ENCODE measurements at places on chromosomes 5 and 9.

DNA sequence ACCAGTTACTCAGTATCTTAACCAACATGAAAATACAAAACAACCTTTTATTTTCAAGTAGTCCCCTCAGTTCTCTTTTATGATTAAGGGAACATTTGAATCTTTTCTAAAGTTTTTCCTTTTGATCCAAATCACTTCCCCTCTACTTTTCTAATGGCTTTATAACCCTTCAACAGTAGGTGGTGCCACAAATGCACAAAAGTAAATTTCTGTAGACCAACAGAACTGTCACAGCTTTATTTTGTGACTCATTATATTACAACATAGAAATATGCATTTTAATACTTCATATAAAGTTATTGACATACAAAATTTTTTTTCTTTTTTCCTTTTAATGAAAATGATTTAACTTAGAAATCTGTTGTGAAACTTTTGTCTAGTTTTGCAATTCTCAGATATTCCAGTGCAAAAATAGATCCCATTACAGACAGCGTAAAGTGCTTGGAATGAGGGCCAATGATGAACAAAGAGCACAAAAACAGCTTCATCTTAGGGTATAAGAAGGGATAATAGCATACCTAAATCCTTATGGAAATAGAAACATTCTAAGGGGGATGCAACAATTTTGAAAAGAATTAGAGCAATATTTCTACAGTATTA, 17.0 kb downstream of the NIPSNAP3B start:
- DNase-seq = no peak

DNA sequence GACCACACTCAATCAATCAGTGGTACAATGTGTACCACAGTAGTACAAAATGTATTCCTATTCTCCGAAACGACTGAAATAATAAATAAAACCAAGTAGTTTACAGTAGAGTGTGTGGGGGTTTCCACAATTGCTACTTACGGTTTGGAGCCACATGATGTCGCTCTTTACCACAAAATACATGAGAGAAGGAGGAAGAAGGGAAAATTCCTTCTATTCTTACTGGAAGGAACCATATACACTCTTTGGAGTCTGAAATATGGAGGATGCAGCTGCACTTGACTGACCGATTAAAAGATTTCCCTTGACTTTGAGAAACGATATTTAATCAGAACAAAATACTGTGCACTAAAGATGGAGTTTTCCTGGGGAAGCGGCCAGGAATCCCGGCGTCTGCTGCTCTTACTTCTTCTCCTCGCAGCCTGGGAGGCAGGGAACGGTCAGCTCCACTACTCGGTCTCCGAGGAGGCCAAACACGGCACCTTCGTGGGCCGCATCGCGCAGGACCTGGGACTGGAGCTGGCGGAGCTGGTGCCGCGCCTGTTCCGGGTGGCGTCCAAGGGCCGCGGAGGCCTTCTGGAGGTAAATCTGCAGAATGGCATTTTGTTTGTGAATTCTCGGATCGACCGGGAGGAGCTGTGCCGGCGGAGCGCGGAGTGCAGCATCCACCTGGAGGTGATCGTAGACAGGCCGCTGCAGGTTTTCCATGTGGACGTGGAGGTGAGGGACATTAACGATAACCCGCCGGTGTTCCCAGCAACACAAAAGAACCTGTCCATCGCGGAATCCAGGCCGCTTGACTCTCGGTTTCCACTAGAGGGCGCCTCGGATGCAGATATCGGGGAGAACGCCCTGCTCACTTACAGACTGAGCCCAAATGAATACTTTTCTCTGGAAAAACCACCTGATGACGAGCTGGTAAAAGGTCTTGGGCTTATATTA, at the start of gene PCDHA4:
Gene PCDHA4 (plus strand): TSS at position 235 of the 942 bp plus-strand sequence.
- no peak for DNase-seq

DNA sequence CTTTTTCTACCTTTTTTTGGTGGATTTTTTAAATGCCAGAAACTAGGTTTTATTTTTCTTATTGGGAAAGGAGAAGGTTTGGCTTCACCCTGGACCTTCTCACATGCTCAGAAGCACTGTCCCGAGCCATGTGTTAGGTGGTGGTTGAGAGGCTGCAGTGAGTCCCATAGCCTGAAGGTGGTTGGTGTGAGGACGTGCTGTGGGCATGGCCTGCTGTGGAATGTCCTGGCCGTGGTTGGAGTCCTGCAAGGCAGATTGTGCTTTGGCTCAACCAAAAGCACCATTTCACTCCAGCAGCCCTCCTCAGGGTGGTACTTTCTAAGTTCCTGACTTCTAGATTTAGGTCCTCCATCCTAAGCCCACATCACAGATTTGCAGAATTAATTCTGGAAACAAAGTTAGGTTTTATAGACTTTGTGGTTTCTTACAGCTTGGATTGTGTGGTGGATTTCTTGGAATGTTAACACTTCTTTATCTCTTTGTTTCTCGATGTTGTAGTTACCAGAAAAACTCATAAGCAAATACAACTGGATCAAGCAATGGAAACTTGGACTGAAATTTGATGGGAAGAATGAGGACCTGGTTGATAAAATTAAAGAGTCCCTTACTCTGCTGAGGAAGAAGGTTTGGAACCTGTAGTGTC, 22.6 kb downstream of the OTULIN start:
- no peak for DNase-seq

DNA sequence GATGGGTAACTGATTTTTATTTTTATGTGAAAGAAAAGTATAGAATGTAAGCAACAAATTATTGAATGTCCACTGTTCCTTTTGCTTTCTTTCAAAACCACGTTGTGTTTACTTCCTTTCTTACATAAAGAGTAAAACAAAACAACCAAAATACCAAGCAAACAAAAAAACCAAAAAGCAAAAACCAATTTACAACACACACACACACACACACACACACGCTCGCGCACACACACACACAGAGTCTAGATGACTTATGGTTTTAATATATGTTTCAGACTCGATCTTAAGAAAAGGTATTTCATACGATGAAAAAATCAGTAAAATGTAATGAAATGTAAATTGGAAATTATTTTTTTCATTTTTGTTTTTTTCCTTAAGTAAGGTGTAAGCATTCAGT, 80.3 kb downstream of the ADGRV1 start:
- no peak for DNase-seq

DNA sequence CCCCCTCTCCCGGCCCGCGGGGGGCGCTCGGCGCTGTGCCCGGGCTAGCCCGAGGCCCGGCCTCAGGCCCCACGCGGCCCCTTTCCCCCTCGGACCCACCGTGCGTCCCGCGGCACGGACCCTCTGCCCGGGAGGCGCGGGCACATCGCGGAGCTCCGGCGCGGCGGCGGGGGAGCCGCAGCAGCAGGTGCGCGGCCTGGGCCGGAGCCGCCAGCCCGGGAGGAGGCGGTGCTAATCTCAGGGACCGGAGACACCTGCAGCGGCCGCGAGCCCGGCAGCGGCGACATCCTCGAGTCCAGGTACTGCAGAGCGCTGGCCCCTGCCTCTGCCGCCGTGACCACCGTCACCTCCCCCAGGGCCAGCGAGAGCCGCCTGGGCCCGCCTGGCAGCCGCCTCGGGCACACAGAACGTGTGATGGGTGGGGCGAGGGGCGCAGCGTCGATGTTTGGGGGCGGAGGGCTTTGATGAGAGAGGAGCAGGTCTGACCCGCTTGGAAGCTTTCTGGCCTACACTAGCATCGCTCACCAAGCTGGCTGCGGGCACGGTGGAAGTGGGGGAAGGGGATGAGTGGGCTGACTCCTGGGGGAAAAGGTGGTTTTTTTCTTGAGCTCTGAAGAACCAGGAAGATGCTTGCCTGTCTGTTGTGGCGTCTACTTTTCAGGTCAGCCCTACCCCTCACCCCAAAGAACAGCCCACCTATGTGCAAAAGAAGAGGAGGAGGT, 524 bp downstream of the CYFIP2 start:
- no peak for DNase-seq

DNA sequence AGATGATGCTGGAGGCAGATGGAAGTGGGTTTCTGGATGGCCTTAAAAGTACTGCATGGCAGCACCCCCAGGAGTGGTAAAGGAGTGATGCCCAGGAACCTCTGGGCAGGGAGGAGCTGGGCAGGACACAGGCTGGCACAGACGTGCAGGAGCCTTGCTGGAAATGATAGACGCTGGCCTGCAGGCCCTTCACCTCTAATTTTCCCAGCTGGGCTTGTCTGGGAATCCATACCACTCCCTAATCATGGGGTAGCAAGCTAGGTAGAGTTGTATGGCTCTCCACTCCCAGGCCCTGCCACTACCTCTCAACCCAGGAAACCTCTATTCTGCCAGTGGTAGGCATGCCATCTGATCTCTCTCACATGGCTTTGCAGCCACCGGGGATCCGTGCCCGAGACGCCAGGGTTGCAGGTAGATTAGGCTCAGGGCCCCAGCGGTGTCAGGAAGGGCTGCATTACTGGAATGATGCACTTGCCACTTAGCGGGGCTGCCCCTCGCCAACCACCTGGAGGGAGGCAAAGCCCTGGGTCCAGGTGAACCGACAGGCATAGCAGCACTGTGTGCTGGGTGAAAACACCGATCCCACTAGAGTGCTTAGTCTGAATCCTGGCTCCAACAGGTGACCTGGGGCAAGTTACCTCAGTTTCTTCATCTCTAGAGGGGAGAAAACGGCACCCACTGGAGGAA, 79.6 kb upstream of the SLC25A51 start:
- no peak for DNase-seq

GRCh38 chr9:86521977-86522376, 167.8 kb upstream of the TUT7 start:
- no peak for DNase-seq

DNA sequence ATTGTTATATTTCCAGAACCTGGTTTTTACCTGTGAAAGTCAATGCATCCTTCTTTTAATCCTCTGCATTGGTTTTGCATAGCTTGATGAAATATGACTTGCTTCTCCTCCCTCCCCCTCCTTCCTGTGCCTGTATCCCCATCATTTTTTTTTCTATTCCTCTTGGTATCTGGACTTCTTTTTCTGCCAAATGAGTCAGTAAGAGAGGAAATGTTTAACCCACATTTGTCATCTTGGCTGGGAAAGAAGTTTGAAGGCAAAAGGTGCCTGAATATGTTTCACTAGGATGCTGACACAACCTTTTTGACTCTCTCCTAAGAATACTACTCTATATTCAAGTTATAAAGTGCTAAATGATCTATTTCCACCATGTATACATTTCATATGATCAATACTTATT, 35.5 kb upstream of the CDKN2B start:
- DNase-seq = no peak

DNA sequence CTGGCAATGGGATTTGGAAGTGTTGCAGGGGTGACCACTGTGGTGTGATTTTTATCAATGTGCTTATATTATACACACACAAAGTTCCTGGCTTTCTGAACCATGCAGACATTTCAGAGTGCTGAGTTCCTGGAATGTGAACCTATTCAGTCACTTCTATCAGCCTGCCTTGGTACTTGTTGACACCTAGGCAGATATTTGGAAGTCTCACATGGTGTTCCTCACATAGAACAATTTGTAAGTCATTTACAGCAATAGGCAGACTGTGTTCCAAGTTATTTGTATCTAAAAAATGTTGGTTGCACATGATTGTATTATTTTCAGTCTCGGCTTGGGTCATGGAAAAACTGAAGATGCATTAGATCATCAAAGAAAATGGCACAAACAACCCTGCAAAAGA, 182.2 kb downstream of the SREK1 start:
- DNase-seq = no peak

GRCh38 chr5:111667128-111667736, 89.8 kb downstream of the NREP start:
- DNase-seq = no peak

- no peak for DNase-seq
These were observed 80.7 kb upstream of the PITX1 start for GRCh38 chr5:135114759-135115158.

DNA sequence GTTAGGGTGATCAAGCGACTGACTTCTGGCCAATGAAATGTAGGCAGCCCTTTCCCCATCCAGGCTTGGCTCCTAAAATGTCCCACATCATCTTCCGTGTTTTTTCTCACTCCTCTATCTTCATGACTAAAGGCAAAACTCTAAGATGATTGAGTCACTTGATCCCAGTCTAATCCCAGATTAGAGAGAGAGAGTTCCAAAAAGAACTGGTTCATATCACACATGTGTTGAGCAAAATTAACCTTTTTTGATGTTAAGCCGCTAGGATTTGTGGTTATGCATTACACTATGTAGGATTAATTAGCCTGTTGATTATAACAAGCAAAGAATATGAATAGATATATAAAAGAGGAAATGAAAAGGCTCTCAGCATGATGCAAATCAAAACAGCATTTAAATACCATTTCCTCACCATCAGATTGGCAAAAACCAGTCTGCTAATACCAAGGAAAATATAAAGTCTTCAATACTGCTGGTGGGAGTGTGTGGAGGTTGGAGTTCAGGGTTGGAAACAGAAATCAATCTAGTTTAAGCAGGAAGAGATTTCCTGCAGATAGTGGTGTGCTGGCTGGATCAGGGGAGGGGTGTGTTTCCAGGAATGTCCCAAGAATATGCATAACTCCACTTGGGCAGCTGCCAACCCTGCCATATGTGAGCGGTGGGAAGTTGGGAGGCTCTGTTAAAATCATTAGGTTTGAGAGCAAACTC, 187.6 kb upstream of the S1PR3 start:
- no peak for DNase-seq

GRCh38 chr9:21923694-21924093, 70.5 kb downstream of the CDKN2A start:
- no peak for DNase-seq

DNA sequence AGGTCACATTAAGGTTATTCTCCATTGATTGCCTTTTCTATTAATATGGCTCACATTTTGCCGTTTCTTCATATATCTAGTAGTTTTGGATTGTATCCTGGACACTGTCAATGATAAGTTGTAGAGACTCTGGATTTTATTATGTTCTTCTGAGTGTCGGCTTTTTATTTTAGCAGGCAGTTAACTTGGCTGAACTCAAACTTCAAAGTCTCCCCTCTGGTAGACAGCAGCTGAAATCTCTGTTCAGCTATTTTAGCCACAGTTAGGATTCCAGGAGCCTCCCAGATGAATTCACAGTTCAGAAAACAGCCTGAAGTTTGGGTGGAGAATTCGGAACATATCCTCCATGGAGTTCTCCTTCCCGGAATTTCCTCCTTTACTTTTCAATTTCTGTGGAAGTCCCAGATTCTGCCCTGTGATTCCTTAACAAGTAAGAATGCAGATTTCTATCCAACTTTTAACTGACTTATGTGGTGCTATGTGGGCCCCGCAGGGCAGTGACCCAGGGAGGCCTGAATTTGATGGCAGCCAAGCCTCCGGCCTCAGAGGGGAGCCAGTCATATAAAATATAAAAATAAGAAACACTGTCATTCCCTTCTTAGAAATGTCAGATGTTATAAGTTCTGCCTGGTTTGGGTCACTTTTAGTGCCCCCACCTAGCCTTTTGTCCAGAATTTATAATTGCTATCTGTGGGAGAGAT, 39.3 kb upstream of the MVB12B start:
- no peak for DNase-seq

- DNase-seq = no peak
These were observed 120.5 kb downstream of the PRDM6 start for GRCh38 chr5:123209502-123210027.

- no peak for DNase-seq
These were observed 27.8 kb downstream of the DPYSL3 start for GRCh38 chr5:147481874-147482705.
